ENCODE measurements at places on chromosomes 5 and 9.

- DNase-seq, result no peak
These were observed 10.8 kb upstream of the NUDT12 start for GRCh38 chr5:103573411-103573810.

DNA sequence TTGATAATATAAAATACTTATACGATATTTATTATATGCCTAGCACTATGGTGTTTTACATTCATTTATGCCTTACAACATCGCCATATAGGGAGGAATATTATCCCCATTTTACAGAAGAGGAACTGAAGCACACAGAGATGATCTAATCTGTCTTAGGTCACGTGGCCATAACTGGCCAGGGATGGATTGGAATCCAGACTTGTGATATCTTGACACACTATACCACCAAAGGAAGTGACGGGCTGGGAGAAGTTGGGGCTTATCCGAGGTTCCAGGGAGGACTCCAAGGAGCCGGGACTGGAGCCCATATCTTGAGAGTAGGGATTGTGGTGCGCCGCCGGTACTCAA, 129.8 kb downstream of the TMEM174 start:
- no peak for DNase-seq

DNA sequence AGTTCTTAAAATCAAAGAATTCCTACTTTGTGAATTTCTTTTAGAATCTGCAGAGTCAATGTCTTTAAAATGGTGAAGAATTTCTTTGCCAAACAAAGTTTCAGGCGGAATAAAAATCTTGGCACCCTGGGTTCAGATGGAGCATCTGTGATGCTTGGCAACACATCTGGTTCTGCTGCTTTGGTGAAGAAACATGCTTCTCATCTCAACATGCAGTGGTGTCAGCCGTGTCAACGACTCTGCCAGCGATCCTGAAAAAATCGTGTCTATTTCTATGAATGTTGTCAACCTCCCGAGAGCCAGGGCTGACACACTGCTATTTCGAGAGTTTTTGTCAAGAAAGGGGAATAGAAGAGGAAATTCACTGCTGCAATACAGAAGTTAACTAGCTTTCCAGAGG, 151.5 kb downstream of the SLF1 start:
- no peak for DNase-seq

DNA sequence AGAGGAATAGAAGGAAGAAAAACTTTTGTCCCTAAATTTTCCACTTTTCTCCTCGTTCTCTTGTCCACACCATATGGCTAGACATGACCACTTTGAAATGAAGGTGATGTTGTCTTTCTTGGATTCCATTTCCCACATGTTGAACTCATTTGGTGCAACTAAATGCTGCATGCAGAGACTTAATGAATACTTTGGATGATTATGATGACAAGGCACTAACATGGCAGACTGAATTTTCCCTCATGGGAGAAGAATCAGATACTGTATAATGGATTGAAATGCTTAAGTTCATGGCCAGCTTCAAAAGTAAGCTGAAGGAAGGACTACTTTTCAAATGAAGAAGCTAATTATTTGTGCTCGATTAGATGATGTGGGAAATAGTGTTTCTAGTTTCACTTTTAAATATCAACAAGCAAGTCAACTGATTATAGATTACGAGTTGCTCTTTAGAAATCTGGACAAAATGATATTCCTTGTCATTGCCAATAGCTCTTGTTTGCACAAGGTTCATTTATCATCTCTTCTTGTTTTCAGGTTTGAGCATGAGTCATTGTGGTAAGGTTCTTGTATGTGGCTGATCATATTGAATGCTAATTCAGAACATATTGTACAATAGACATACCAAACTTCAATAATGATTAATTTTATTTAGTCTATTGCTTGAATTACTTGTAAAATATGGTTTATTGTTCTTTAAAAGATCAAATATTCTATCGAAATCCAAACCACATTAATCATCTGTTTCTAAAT, 501.3 kb upstream of the FTMT start:
- DNase-seq, result no peak

- no peak for DNase-seq
These were observed 73.4 kb downstream of the HABP4 start for GRCh38 chr9:96523374-96523773.

DNA sequence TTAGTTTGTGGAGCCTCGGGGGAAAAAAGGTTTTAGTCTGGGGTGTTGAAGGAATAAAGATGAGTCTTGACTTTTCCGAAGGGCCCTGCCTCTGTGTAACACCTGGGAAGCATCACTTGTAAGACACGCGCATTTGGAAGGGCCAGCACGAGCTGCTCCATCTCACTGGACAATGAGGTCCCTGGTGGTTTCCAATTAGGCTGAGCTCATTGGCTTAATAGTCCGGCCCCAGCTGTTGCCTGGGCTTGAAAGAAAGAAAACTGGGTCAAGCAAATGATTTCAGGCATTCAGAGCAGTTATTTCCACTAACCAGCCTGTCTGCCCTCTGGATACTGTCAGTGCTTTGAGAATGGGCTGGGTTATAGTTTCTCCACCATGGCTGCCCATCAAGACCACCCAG, 64.5 kb downstream of the NSUN2 start:
- DNase-seq, result no peak

- DNase-seq, result no peak
These were observed 45.5 kb upstream of the GPBP1 start for GRCh38 chr5:57128325-57128724.

DNA sequence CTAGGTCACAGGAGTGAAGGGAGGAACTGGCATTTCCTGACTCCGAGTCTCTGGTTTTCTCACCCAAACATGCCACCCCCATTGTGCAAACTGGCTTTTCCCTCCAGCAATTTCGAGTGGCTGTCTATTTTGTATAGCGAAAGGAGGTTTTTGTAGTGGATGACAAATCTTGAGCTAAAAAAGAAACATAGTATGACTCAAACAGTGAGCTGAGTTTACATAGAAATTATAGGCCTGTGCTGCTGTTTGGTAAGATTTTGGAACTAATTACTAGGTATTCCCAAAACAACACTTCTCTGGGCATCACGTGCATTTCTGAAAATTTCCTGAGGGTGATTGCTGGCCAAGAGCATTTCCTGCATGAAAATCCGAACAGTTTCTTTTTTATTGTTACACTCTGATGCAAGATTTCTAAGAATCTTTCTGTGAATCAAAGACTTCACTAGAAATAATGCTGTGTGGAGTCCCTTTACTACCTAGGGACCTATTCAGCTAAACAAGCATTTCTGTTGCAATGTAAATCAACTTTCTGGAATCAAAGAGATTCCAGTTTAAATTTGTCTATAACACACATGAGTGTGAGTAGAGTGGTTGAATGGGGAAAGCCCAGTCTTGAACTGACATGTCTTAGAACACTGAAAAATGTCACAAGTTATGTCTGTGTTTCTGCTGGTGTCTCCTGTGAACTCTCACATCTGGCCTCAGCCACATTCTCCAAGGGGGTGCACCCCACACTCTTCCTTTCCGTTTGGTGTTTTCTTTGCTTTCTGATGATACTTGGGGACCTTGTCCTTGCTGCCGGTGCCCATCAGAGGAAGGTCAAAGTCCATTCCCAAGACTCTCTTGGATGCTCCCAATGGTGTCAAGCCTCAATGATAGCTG, 33.3 kb upstream of the DAPK1 start:
- peak; percentile 81 for DNase-seq

DNA sequence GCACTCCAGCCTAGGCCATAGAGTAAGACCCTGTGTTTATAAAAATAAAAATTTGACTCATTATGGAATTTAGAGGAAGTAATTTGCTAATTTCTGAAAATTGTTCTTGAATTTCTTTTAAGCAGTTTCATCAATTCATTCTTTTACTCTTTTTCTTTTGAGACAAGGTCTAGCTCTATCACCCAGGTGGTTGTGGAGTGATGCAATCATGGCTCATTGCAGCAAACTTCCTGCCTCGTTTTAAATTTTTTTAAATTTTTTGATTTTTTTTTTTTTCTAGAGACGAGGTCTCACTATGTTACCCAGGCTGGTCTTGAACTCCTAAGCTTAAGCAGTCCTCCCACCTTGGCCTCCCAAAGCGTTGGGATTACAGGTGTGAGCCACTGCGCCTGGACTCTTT, 3.1 kb upstream of the CAMLG start:
- DNase-seq, result no peak

DNA sequence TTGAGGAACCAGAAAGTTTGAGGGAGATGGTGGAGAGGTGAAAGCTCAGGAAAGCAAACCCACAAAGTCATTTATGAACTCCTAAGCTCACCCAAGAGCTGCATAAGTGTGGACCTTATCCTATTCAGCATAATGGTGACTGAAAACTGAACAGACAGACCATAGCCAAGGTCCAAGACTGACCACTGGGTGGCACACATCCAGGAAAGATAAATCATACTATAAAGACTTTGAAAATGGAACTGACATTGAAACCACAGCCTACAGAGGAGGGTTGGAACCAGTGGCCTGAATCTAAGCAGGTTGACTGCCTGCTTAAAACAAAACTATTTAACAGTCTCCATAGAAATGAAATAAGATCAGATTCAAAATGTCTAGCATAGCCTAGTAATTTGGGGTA, 121.0 kb upstream of the RGS7BP start:
- DNase-seq, result no peak

- no peak for DNase-seq
These were observed 33.6 kb downstream of the LRRTM2 start for GRCh38 chr5:138841531-138841930.

- no peak for DNase-seq
These were observed 9.0 kb downstream of the NIPSNAP3B start for GRCh38 chr9:104772714-104773510.

GRCh38 chr9:84773022-84773421, 103.5 kb downstream of the NTRK2 start:
- DNase-seq, result no peak

DNA sequence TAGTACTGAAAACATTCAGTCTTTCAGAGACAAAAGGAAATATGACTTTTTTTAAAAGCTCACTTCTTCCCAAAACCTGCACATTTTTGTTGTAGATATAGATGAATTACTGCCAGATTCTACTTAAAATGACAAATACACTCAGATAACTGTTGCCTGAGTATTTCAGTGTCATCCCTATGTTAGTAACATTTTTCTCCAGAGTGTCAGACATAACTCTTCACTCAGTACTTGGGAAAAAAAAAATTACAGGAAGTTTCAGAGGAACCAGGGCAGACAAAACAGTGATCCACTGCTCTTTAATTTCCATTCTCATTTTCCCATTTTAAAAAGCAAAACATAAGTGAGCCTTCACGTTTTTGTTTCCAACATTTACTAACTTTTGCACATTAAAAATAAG, 79.3 kb upstream of the ITGA1 start:
- no peak for DNase-seq

DNA sequence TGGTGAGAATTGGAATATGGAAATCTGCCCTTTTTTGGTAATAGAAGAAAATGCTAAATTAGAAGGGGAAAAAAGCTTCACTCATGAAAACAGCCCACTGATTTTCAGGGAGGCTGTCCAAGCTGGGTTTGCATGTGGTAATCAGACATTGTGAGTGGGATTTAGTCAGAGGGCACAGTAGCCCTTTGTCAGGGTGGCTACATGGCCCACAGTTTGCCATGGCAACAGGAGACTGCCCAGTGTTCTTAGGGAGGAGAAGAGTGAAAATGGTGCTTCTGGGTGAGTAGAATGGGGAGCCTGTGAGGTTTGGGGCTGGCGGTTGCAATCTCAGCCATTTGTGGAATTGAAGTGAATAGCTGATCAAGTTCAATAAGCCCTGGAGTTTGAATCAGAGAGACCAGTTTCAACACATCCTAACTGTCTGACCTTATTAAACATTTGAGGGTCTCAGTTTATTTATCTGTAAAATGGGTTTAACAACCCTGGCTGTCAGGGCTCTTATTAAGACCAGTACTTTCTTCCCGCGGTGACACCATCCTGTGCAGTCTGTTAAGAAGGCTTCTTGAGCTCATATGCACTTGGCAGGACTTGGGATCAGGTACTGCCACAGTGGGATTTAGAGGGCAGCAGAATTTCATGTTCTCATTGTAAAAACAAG, 107.6 kb upstream of the TNC start:
- no peak for DNase-seq

GRCh38 chr5:177314376-177315342, 3.0 kb upstream of the MXD3 start:
- DNase-seq, result no peak

GRCh38 chr5:135974021-135974600, 19.3 kb upstream of the LECT2 start:
- DNase-seq, result no peak
